ENCODE measurements at places on chromosomes 7 and 10.

GRCh38 chr7:35805876-35806275, 5.0 kb downstream of the SEPTIN7 start:
- no peak for DNase-seq

GRCh38 chr7:5332579-5332978, 49.8 kb downstream of the SLC29A4 start:
- no peak for DNase-seq

- DNase-seq, result no peak
These were observed 82.4 kb upstream of the SLC13A1 start for GRCh38 chr7:123282181-123282580.

GRCh38 chr10:90199093-90199492, 497.7 kb downstream of the KIF20B start:
- DNase-seq, result no peak

DNA sequence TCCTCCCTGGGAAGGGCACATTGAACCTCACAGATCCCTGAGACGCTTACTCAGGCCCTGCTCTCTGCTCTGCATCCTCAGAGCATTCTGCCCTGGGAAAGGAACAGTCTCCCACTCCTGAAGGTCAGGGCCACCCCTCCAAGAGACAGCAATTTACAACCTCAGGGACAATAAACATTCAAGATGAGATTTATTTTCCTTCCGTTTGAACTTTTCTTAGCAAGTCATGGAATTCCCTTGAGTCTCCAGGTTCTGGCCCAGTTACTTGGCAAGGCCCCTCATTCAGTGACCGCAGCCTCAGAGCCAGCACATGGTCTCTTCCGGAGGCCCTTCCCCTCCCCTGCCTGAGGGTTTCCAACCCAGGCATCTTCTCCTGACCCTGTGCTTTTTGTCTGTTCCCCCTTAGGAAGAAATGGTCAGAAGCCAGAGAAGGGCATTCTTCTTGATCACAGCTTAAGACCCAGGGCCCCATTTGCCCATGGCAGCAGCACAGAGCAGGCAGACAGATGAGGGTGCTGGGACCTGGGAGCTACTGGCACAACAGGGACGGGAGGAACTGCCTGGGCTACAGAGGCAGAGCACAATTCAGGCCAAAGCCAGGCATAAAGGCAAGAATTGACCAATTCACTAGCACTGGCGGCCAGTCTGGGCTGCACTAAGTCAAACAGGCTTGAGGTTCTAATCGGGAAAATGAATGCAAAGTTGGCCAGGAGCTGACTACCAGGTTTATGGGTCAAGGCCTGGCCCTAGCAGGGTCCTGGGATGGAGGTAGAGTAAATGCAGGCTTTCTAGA, 56.7 kb downstream of the VSTM4 start:
- no peak for DNase-seq

- no peak for DNase-seq
These were observed 31.1 kb upstream of the RHEB start for GRCh38 chr7:151550656-151551286.

DNA sequence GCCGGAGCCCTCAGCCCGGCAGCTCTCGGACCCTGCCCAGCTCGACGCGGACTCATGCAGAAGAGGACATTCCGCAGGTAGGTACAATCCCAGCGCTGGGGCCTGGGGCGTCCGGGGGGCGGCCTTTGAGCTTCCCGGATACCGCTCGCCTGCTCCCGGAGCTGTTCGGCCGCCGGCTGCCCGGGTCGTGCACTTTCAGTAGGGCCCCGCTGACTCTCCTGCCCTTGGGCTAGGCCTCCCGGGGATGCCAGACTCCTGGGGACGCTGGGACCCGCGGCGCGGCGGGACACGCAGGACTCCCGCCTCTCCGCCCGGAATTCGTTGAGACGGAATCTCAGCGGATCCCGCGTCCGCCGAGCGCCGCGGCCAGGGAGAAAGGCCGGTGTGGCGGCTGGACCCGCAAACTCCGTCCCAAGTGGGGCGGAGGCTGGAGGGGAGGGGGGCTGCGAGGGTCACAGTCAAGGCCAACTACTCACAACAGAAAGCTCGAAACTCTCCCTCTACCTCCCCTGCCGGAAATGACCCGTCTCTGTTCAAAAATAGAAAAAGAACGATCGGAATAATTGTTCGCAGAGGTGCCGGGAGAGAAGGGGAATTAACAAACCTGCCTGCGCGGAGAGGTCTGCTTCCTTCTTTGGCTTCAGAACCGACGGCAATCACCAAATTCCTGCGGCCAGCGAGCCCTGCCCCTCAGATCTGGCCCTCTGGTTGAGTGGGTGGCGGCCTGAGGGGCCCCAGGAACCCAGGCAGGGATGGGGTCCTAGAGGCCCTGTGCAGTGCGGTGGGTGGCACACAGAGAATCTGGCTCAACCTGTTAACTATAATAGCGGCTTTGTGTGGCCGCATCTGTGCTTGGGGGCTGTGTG, 9.2 kb downstream of the TLX1 start:
- DNase-seq, result no peak

- no peak for DNase-seq
These were observed 427.4 kb downstream of the SORCS3 start for GRCh38 chr10:105068497-105068896.

DNA sequence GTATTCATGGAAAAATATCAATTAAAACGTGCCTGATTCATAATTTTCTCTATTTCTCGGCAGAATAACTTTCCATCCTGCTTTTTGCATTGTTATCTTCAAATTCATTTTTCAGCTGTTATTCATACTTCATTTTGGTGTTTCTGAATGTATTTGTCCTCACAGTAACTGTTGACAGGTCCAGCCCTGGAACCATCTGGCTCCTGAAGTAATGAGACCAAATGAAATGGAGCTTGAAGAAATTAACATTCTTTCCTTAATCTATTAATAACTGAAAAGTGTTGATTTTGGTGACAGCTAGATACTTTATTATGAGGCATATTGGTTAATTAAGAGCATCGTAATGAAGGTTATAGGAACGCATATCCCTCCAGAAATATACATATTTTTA, 257.0 kb upstream of the MINDY3 start:
- DNase-seq, result no peak

- no peak for DNase-seq
These were observed 77.5 kb upstream of the YAE1 start for GRCh38 chr7:39488467-39489393.

- DNase-seq, result no peak
These were observed 573.7 kb downstream of the PARD3 start for GRCh38 chr10:34241226-34242000.

GRCh38 chr7:134741907-134742635, 37.4 kb upstream of the CALD1 start:
- no peak for DNase-seq

DNA sequence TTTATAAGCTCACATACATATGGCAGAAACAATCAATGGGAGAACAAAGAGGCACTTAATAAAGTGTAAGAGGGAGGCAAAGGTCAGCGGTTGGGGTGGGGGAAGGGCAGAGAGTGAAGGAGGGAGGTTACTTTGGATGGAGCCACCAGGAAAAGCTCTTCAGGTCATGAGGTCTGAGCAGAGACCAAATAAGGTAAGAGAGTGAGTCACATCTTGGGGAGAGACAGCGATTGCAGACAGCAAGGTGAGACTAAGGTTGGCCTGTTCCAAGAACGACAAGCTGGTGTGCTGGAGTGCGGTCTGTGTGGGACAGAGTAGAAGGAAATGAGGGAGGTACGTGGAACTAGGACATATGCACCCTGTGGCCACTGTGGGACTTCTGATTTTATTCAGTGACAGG, 74.3 kb upstream of the TOMM7 start:
- no peak for DNase-seq

- no peak for DNase-seq
These were observed 174.2 kb downstream of the KIAA1217 start for GRCh38 chr10:24382979-24383663.

- DNase-seq, result no peak
These were observed 43.5 kb downstream of the LOXL4 start for GRCh38 chr10:98224509-98224908.

GRCh38 chr10:98096731-98097130, 37.7 kb upstream of the R3HCC1L start:
- DNase-seq, result no peak

DNA sequence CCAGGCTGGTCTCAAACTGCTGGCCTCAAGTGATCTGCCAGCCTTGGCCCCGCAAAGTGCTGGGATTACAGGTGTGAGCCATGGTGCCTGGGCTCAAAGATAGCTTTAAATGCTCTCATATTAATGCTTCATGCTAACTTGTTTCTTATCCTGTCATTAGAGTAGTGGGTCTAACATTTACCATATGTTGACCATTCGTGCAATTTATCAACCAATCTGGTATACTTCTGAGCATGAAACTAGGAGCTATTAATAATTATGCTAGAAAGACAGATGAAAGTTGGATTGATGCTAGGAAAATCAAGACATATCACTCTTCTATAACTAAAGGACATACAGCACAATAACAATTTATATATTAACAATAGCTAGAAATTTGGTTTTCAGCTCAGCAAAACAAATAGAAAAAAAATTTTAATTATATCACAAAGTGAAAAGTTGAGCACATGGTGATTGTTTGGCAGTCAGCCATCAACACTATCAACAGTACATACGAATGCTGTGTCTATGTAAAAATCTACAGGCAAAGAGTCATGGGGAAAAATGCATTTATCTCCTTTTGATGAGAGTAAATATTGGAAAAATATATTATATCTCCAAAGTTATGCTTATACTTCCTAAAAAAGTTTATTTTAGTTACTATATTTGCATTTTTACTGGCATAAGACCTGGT, 112.1 kb upstream of the ABCB5 start:
- no peak for DNase-seq

DNA sequence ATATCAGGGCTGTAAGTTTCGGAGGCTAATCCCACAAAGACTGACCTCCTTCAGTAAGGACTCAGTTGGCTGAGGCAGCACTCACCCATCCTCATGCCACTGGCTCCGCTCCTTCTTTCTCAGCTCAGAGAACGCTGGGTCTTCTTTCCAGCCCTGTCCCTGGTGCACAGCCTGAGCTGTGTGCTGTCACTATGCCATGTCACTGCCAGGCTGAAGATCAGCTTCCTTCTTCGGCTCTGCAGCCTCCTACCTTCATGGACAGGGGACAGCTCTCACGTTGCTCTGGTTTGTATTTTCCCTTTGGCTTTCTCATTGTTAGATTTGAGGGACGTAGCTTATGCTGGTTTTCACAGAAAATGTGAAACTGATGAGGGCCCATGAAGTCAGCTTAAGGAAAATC, 437.3 kb downstream of the GLRX3 start:
- DNase-seq, result no peak

- no peak for DNase-seq
These were observed 213.6 kb upstream of the INHBA start for GRCh38 chr7:41916450-41916927.

DNA sequence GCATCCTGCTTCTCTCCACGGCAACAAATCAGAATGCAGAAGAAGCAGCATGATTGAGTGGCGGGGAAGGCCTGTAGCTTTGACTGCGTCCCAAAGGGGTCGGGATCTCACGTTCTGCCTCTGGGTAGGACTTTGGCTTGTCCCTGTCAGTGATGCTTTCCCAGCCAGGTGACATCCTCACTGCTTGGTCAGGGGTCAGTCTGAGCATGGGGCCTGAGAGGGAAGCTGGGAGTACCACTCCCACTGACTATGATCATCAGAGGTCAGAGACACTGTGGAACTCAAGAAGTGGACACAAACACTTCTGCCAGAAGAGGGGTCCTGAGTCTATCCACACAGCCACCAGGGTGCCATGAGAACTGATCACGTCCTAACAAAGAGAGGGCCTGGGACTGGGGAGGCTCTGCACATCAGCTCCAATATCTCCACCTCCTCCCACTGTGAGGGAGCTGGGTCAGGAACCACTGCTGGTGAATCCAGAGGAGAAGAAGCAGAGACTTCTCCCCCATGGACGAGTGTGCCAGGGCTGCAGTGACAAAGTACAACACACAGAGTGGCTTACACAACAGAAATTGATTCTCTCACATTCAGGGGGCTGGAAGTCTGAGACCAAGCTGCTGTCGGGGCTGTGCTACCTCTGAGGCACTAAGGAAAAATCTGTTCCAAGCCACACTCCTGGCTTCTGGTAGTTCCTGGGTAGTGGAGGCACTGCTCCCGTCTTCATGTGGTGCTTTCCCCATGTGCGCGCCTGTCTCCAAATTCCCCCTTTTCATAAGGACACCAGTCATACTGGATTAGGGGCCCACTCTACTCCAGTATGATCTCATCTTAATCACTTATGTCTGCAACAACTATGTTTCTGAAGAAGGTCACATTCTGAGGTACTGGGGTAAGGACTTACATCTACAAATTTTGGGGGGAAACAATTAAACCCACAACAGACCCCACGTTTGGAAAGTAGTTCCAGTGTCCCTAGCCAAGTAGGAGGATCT, 131.1 kb downstream of the CYP26A1 start:
- DNase-seq, result no peak

DNA sequence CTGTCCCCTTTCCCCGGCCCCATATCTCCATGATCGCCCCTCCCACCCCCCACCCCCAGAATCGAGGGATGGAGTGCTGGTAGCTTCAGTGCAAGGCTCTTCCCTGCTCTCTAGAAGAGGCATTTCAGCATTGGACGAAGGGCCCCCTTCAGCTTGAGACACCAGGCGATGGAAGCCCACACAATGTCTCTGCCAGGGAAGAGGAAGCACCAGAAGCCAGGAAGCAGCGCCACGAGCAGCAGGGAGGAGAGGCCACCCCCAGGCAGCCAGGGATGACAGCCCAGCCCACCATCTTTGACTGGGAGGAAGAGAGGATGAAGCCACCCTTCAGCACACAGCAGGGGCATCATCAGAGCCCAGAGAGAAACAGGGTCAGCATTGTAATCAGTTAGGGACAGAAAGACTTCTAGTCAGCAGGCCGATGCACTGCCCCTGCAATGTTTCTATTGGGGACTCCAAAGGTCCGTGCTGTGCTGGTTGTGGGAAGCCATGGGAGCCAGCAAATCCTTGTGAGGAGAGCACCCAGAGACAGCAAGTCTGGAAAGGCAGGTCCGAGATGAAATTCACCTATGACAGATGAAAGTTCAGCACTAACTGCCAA, 15.7 kb downstream of the TMEM72 start:
- DNase-seq, result no peak

- DNase-seq, result no peak
These were observed 98.5 kb upstream of the LRRTM3 start for GRCh38 chr10:66827353-66827752.

DNA sequence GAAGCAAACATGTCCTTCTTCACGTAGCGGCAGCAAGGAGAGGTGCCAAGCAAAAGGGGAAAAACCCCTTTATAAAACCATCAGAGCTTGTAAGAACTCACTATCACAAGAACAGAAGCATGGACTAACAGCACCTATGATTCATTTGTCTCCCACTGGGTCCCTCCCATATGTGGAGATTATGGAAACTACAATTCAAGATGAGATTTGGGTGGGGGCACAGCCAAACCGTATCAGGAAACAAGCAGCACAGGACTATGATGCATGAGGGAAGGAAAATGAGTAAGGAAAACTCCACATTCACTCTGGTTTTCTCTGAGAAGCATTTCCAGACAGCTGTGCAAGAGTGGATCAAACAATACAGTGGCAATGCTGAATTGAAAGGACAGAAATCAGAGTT, 81.6 kb downstream of the RSU1 start:
- no peak for DNase-seq

GRCh38 chr10:59434463-59435321, 72.3 kb upstream of the FAM13C start:
- no peak for DNase-seq

Data from stimulated activated CD4-positive, alpha-beta T cell treated with anti-CD3 and anti-CD28 coated beads, Interleukin-4, amount 100 ng/mL, for 24 hours (primary cell).